ENCODE measurements at places on chromosomes 6 and 20.

GRCh38 chr20:46951840-46952497, 57.3 kb downstream of the EYA2 start:
- DNase-seq = no peak

GRCh38 chr6:130037207-130037811, 18.9 kb downstream of the L3MBTL3 start:
- no peak for DNase-seq

DNA sequence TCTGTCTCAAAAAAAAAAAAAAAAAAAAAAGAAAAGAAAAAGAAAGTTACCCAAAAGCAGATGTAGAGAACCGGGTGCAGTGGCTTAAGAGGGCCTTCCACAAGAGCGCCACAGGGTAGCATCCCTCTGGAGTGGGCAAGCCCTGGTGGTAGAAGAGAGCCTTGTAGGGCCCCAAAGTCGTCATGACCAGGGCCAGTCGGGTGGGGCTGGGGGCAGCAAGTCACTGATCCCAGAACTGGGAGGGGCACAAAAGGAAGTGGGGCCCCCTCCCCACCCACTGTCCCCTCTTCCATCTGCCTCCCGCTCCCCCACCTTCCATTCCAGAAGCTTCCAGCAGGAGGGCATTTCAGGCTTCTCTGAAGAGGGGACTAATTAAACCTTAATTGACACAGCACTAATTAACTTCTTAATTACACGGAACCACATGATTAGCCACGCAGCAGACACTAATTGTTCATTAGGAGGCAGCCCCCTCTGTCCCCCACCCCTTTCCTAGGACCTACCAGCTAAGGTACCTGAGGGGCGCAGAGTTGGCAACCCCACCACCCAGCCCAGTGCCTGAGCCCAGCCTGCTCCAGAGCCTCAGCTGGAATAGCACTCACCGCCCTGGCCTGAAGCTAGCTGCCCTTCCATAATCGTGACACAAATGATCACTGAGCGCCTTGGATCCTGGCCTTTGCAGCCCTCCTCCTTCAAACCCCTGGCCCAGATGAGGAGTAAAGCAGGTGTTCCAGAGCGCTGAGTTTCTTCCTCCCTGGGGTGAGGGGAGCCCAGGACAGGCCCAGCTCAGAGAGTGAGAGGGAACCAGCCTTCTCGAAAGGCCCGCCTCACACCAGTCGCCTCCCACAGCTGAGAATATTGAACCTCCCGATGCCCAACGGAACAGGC, 34.8 kb downstream of the MDFI start:
- no peak for DNase-seq

GRCh38 chr6:72873433-72873832, 251.6 kb downstream of the KCNQ5 start:
- DNase-seq = no peak

- no peak for DNase-seq
Observed at GRCh38 chr6:31239854-31240253, 32.0 kb downstream of the HLA-C start.

DNA sequence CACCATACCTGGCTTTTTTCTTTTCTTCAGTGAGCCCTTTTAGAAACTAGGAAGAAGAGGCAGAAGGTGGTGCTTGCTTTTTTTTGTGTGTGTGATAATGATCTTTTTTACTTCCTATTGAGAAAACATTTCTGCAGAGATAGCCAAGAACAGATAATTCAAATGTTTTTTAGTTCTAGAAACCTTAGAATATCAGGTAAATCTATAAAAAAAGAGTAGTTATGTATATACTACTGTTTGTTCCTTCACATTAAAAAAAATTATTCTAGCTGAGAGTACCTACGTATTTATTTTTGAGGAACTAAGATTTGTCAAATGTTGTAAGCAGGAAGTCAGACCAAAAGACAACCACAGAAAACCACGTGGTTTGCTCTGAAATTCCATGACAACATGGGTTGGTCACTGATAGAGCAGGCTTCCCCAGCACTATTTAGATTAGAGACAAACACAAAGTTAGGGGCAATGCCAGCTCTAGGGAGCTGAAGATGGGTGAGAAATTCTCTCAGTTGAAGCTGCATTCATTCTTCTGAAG, 12.8 kb downstream of the STK4 start:
- DNase-seq = peak; percentile 45

DNA sequence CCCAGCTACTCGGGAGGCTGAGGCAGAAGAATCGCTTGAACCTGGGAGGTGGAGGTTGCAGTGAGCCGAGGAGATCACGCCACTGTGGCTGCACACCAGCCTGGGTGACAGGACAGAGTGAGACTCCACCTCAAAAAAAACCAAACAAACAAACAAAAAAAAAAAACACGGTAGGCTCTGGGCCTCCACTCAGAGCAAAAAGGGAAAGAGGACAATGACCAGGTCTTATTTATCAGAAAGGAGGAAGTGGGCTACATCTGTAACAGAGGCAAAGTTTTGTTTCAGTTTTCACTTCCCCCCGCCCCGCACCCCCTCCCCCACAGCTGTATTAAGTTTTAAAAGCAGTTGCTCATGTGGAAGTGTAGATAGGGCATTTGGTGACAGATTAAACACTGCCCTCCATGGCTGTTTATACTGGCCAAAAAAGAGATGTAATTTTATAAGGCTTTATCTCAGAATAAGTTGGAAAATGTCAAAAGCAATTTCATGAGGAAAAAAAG, 114.6 kb downstream of the RCAN2 start:
- DNase-seq = no peak

DNA sequence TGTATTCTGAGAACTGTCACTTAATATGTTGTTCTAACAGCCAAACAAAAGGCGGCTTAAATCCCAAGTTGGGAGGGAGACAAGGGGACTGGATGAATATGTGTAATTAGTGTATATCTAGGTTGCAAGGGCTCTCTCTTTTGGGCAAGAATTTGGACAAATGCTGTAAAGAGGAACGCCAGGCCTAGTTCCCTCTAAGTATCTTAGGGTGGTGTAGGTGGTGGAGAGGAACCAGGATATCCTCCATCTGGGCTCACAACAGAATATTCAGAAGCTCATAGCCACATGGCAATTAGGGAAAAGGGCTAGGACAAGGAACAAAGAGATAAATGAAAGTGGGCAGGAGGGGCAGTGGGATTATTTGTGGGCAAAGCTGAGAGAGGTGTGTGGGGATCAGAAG, 149.5 kb downstream of the LRFN2 start:
- no peak for DNase-seq

GRCh38 chr6:104477569-104477968, 382.1 kb downstream of the HACE1 start:
- no peak for DNase-seq

GRCh38 chr6:38782616-38783015, 67.5 kb downstream of the DNAH8 start:
- no peak for DNase-seq

- no peak for DNase-seq
Observed at GRCh38 chr6:142400495-142400894, 98.7 kb downstream of the ADGRG6 start.

DNA sequence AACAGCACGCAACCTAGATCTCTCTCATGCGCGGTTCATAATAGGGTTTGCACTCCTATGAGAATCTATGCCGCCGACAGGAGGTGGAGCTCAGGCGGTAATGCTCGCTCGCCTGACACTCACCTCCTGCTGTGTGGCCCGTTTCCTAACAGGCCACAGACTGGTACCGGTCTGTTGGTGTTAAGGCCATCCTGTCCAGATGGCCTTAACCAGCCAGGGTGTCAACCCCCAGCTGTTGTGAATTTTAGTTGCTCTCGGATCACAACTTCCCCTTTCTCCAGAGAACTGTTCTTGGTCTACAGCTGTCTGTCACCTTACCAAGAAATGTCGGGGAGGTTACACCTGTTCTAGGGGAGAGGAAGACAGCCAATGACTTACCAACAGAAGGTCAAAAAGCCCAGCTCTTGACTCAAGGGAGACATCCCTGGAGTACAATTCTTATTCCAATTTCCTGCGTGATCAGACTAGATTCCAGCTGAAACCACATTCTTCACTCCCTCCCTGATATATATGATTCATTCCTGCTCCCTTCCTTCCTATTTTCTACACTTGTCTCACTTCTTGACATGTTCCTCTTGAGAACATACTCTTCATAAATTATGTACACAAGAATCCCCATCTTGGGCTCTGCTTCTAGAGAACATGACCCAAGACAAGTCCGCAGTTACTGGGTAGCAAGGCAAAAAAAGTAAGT, 23.1 kb upstream of the DNAAF9 start:
- DNase-seq = no peak

DNA sequence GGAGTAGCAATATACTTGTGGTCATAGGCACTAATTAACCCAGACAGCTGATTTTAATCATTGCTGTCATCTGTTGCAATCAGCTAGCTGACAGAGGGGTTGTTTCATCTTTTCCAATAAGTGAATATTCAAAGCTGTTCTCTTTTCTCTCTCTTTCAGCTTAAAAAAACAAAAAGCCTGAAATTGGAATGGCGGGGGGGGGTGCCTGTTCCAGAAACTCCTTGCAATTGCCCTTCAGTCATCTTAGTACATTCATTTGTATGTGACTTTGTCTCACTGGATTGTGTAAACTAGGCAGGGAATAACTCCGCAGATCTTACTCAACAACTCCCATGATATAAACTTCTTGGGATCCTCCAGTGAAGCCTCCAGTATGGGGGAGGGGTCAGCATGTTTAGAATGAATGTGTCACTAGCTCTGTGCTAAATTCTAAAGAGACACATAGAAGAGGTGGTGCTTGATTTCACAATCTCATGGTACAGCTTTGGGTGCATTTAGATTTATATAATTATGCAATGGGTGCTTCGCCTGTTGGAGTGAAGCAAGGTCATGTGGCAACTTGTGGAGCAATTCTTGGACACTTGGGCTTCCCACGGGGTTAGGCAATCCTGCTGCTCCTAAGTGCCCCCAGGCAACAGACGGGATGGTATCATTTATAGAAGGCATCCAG, 40.1 kb downstream of the SLC24A3 start:
- DNase-seq = no peak

GRCh38 chr6:80003826-80004172, 650 bp upstream of the TTK start:
- peak; percentile 9 for DNase-seq

GRCh38 chr20:14853079-14853478, 515.7 kb upstream of the FLRT3 start:
- no peak for DNase-seq

DNA sequence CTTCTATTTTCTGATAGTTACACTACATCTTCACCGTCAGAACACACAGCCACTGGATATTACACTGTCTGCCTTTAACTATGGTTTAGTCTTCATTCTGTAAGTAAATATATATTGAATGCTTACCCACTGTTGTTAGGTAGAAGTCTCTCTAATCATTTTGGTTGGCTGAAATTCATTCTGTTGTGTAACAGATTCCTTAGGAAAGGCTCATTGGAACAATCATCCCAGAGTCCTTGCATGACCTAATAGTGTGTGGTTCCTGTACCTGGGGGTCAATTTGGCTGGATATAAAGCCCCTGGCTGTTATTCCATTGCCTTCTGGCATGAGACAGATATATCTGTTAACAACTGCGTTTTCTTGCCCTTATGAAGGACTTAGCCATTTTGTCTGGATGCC, 9.9 kb downstream of the BLOC1S5 start:
- no peak for DNase-seq

DNA sequence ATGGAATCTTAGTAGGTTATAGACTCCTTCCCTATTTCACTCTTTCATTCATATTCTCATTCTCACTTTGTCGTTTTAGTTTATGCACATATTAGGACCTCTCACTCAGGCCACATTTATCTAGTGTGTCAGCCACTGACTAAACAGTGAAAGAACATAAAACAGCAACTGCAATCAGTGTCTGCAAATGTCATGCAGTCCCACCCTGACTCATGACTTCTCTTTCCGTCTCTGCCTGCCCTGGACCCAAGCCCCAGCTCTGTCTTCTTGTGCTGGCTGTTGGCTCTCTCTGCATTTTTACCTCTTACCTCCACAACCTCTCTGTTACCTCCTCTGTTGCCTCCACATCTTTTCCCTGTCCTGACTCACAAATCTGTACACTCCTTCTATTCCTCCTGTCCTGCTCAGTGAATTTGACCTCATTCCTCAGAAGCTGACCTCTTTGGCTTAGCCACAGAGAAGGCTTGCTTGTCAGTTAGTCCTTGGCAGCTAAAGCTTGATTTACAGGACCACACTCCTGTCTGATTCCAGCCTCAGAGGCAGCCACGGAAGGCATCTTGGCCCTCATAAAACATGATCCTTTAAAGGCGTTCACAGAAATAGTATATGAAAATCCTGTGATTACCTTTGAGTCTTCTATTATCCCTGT, 247.6 kb downstream of the PKHD1 start:
- DNase-seq = no peak

- no peak for DNase-seq
Observed at GRCh38 chr20:18571578-18571977, 4.3 kb downstream of the SMIM26 start.

Data from activated T-helper 1 cell treated with Interleukin-2 at 50 U/mL for 16 hours (primary cell).